ENCODE measurements at places on chromosomes 5 and 9.

- no peak for DNase-seq
Observed at GRCh38 chr5:130112246-130112645, 208.0 kb downstream of the CHSY3 start.

- DNase-seq, result no peak
Observed at GRCh38 chr9:22992780-22993179, 546.2 kb downstream of the DMRTA1 start.

DNA sequence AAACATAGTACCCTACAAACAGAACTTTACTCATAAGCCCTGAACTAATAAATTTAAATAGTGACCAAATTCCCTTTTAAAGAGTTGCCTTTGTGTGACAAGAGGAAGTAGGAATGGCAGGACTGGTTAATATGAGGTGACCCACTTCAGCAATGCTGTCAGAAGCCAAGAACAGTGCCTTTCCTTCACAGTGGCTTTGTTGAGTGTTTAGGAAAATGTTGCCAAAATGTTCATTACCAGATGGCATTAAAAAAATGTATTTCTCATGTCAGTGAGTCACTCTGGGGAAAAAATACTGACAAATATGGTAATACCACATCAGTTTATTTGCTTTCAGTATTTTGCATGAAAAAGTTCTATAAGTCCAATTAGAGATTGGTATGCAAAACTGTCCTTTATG is 103.3 kb downstream of the DIRAS2 start:
- DNase-seq, result no peak

DNA sequence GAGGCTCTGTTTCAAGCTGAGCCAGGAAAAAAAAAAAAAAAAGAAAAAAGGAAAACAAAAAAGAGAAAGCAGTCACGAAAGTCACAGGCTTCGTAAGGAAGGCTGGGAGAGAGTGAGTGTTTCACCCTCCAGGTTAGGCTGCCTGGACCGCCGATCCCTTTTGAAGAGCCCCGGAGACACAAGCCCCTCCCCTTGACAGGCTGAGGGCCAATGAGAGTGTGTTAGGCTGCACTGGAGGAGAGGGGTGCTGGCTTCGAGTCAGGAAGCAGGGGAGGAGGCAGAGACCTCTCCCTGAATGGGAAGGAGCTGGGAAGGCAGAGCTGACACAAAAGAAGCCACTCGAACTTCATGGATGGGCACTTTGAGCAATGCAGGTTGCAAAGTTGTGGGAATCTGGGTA is at the start of gene NMUR2:
Gene NMUR2, minus strand, starts transcription at position 135 of the 400 bp plus-strand sequence. CDS start 166 bp downstream, outside the sequence.
- no peak for DNase-seq
